ENCODE measurements at places on chromosomes 12 and 14. TPM values are rescaled to one million over a fixed set of nuclear protein-coding genes. Genes with fewer than 3 reads are reported as not detected.

TCL1B gene
- total RNA-seq: not detected

DNA sequence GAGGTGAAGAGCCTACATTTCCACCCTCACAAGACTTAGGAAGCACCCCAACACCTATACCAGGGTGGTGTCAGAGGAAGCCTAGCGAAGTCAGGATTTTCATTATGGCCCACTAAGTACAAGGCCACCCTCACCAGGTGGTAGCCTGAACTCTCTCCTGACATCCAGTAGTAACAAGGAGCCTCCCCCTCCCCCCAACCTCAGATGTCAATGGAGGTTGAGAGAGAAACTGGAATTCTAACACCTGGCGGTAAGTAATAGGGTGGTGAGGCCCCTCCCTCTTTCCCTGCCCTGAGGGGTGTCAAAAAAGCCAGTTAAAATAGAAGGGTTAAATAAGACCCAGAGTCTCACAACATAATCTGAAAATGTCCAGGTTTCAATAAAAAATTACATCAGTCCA is 37.6 kb downstream of the SINHCAF start:
- no peak for DNase-seq

DNA sequence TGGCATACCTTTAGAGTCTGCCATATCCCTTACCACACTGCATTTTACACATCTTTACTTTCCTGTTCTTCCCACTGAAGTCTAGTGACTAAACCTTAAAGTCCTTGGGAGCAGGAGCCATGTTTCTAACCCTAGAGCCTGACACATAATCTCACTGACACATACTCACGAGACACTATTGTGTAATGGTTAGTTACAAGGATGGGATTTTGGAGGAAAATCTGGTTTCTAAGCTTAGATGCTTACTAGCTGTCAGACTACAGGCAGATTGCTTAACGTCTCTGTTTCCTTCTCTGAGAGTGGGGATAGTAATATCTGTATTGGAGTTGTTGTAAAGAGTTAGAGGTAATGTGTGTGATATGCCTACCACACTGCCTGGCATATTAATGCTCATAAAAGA is 6.2 kb upstream of the DYRK4 start:
- DNase-seq: no peak

GRCh38 chr12:109538191-109538863 is 35.0 kb downstream of the MMAB start:
- DNase-seq: no peak

AJUBA gene
- 2.6 TPM for total RNA-seq

DNA sequence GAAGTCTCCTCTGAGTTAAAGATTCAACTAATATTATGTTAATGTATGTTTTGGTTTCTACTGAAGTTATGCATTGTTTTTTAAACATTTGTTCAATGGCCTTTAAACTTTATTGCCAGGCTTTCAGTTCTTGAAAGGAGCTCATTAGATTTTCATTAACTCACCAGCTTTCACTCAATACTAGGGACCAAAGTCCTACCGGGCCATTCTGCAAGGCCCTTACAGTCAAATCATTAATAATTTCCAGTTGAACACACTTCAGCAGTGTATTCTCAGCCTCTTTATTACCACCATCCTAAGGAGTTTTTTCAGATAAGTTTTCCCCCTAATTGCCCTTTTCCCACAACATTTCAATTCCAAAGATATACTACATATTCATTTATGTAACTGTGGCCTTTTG is 409.2 kb downstream of the DIO2 start:
- no peak for DNase-seq

GRCh38 chr12:92543359-92543758 is 159.4 kb upstream of the PLEKHG7 start:
- DNase-seq: no peak

GRCh38 chr14:56172571-56172971 is 54.4 kb downstream of the PELI2 start:
- DNase-seq: no peak

SOAT2 gene
- 0.15 TPM for total RNA-seq

DNA sequence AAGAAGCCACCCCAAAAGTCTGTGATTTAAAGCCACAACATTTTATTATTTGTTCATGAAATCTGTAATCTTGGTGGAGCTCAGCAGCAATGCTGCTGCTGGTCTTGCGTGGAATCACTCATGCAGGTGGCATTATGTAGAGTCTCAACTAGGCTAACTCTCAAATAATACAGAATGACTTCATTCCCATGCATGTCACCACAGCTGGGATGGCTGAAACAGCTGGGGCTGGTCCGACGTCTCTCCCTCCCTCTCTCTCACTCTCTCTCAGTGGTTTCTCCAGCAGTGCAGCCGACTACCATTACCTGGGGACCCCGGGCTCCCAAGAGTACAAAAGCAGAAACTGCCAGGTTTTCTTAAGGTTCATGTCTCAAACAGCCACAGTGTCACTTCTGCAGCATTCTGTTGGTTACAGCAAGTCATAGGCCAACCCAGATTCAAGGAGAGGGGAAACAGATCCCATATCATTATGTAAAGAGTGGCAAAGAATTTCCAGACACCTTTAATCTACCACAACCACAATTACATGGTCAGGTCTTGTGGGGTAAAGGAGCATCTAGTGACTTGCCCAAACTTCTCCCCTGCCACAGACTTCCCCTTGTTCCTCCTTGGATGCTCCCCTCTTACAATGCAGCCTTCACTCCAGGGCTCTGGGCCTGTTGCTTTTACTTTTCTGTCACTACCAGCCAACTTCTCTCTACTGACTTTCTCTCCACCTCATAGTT is 192.0 kb upstream of the HMGA2 start:
- no peak for DNase-seq

DNA sequence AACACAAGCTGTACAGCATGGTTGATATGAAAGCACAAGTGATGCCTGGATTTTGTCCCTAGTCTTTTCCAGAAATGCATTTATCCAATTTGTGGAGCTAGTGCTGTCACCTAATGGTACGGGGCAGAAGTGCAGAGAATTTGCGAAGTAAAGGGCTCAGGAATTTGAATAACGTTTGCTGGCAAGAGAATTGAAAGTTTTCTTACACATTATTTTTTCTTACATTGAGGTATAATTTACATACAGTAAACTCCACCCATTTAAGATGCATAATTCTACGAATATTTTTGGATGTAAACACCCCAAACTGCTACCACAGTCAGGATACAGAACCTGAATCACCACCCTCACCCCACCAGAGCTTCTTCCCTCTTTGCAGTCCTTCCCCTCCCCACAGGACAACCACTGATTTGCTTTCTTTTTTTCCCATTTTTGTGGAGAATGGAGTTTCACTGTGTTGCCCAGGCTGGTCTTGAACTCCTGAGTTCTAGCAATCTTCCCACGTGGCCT is 3.5 kb downstream of the AICDA start:
- DNase-seq: no peak

DNA sequence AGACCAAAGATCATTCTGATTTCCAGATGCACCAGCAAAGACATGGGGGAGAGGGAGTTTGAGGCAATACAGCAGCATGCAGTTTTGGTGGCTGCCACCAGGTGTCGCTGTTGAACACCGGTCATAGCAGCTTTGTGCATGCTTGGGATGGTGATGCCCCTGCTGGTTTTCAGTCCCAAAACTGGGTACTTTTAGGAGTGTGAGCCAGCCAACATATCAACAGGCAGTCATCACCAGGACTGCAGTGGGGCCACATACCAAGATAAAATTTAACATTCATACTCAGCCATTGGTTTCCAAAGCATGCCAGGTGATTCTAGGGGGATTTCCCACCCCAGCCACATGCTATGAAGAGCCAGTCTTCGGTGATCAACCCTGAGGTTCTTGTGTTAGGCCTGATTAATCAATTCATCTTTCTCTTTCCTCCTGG is 64.2 kb downstream of the PHETA1 start:
- peak; percentile 14 for DNase-seq

- DNase-seq: peak; percentile 14
Measured at GRCh38 chr14:71403656-71404055, 496.4 kb downstream of the PCNX1 start.

DNA sequence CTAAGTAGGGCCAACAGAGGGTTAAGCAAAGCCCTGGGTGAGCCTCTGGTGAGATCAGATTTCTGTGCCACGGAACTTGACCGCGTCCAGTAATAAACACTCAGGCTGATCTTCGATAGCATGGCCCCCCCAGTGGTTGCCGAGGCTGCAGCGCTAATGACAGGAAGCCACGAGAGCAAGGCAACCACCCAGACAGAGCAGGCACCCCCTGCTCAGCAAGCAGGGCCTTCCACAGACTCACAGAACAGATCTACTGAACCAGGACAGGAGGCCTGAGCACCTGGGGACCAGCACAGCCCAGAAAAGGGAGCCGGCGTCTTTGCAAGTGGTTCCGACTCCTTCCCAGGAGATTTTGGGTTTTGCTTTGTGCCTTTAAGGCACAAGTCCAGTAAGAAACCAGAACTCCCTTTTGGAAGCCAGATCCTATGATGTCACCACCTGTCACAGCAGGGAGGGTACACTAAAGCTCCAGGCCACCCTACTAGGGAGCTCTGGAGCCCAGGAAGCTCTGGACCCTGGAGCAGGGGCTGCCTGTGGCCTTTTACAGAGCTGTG is 42.3 kb downstream of the BCL11B start:
- no peak for DNase-seq

- DNase-seq: no peak
Measured at GRCh38 chr12:76583301-76583700, 23.7 kb upstream of the OSBPL8 start.

TMEM119 gene
- 0.08 TPM for total RNA-seq

DNA sequence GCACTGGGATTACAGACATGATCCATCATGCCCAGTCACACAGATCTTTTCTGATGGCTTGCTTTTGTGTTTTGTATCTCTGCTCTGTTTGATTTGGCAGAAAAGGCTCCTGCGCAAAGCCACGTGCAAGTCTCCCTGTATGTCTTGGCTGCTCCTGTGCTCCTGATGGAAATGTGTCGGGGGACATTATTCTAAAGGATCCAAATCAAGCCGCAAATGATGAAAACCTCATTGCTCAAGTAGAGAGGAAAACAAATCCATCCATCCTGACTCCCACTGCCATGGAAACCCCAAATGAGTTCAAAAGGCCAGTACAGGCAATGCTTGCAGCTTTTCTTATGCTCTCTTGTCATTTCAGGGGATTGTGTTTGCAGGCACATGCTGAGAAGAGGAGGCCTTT is 93.8 kb downstream of the NDUFA12 start:
- no peak for DNase-seq

DNA sequence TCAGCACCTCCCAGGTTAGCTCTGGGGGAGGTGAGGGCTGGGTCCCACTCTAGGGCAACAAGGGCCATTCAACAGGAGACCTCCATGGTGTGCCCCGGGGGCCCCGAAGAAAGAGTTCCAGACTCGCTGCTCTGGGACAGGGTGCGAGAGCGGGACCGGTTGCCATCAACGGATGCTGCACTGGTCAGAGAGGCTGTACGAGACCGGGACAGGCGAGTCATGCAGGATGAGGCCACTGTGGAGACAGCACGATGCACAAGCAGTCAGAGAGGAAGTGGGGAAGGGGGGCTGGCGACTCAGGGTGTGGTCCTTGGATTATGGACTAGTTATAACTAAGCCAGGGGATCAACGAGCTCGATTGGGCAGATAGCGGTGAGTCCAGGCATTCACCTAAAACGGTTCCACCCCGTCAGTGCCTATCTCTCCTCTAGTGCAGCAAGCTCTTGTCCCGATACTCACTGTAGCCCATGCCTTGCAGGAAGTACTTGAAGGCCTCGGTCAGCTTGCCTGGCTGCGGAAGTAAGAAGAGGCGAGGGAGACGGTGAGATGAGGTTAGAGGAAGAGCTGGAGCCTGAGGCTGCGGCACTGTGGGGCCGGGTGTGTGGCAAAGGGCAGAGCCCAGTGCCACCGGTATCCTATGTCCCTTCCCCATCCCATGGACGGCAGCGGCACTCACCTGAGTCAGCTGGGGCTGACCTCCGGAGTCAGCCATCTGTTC is 7.2 kb downstream of the NDRG2 start:
- DNase-seq: no peak

SGPP1 gene
- 13.5 TPM for total RNA-seq

All from activated T-cell treated with anti-CD3 and anti-CD28 coated beads, Interleukin-2, amount 50 U/mL, for 4 hours (primary cell).